ENCODE measurements at places on chromosomes 5 and 9. TPM values are rescaled to one million over a fixed set of nuclear protein-coding genes. Genes with fewer than 3 reads are reported as not detected.

- DNase-seq, result no peak
Measured at GRCh38 chr9:77939149-77939668, 92.4 kb downstream of the GNAQ start.

- DNase-seq, result no peak
Measured at GRCh38 chr5:83433891-83434290, 37.7 kb upstream of the VCAN start.

NMUR2 gene
- total RNA-seq, result not detected

DNA sequence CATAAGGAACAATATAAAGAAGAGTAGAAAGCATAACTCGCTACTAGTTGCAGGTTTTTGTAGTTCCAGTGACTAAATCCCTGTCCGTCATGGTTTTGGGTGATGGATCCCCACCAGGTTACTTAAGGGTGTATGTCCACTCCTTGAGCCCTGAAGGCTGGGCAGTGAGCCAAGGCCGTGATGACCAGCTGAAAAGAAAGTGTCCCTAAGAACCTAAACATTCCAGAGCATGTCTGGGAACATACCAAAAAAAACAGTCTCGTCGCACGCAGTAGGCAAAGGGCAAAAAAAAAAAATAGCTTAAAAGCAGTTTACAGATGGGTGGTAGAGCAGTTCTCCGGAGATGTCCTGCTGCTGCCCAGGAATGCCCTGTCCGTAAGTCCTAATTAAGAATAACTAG, 21.4 kb upstream of the SNAPC3 start:
- DNase-seq, result no peak
